ENCODE measurements at places on chromosomes 1 and 21.
A peak's percentile ranks its signal among the peaks of the same experiment; 100 is the strongest.

GRCh38 chr1:214709241-214709640 lies 106.2 kb downstream of the CENPF start:
- DNase-seq, result no peak

GRCh38 chr21:37043818-37044217 lies 29.1 kb downstream of the PIGP start:
- DNase-seq, result no peak

DNA sequence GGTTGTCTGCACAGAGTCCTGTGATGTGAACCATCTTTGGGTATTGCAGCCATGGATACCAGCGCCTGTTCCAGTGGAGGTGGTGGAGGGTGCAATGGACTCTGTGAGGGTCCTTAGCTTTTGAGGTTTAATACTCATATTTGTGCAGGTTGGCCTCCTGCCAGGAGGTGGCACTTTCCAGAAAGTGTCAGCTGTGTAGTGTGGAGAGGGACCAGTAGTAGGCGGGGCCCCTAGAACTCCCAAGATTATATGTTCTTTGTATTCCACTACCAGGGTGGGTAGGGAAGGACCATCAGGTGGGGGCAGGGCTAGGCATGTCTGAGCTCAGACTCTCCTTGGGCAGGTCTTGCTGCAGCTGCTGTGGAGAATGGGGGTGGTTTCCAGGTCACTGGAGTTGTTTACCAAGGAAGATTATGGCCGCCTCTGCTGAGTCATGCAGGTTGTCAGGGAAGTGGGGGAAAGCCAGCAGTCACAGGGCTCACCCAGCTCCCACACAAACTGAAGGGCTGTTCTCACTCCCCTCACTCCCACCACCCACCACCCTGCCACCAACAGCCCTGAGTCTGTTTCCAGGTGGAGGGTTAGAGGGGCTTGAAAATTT lies 31.2 kb upstream of the ZNF678 start:
- DNase-seq, result no peak

GRCh38 chr1:176744142-176744541 lies 281.2 kb downstream of the PAPPA2 start:
- DNase-seq, result no peak

- DNase-seq, result no peak
Measured at GRCh38 chr21:38885909-38886308, 80.2 kb downstream of the ETS2 start.

- peak; percentile 31 for DNase-seq
Measured at GRCh38 chr21:15809818-15810217, 80.0 kb downstream of the USP25 start.

- no peak for DNase-seq
Measured at GRCh38 chr1:39006726-39007645, 15.9 kb downstream of the AKIRIN1 start.

DNA sequence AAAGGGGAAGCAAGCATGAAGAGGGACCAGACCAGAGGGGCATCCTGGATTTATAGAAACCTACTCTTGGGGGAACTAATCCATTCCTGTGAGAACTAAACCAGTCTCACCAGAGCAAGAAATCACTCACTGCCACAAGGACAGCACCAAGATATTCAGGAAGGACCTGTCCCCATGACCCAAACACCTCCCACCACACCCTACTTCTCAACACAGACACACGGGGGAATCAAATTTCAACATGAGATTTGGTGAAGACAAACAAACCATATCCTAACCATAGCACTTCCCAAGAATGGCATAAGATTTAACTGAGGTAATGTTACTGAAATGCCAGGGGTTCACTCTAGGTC lies 12.1 kb upstream of the POU2F1 start:
- no peak for DNase-seq

GRCh38 chr1:41765152-41765551 lies 153.6 kb downstream of the HIVEP3 start:
- no peak for DNase-seq

- DNase-seq, result no peak
Measured at GRCh38 chr1:48309564-48310082, 87.1 kb downstream of the SLC5A9 start.

GRCh38 chr1:29896791-29897714 lies 660.7 kb downstream of the PTPRU start:
- no peak for DNase-seq

- no peak for DNase-seq
Measured at GRCh38 chr1:92662048-92662447, 122.9 kb downstream of the EVI5 start.

GRCh38 chr1:208272311-208272710 lies 28.1 kb upstream of the PLXNA2 start:
- no peak for DNase-seq

GRCh38 chr1:15885701-15886610 lies 38.4 kb downstream of the SPEN start:
- peak; percentile 59 for DNase-seq

- no peak for DNase-seq
Measured at GRCh38 chr1:93591676-93592550, 89.7 kb downstream of the BCAR3 start.

- DNase-seq, result no peak
Measured at GRCh38 chr1:98306517-98307089, 354.9 kb upstream of the SNX7 start.

GRCh38 chr1:207763091-207763490 lies 11.2 kb downstream of the CD46 start:
- DNase-seq, result no peak

DNA sequence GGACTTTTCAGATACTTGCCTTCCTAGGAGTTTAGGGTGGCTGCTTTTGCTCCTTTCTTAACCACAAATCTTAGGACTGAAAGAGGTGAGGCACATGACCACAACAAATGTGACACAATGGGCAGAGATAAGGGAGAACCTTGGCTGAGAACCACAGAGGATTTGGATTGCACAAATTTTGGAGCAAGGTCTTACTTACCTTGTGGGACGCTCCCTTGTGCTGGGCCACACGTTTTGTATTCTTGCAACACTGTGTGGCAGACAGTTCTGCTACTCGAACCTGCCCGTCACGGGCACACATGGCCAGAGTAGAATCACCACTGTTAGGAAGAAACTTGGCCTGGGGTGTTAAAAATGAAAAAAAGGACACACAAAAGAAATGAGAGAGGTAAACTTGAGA lies 23.9 kb downstream of the DCAF8 start:
- DNase-seq, result no peak

- no peak for DNase-seq
Measured at GRCh38 chr1:239511875-239512274, 125.5 kb downstream of the CHRM3 start.

GRCh38 chr1:174058624-174059023 lies 36.5 kb upstream of the RC3H1 start:
- no peak for DNase-seq

DNA sequence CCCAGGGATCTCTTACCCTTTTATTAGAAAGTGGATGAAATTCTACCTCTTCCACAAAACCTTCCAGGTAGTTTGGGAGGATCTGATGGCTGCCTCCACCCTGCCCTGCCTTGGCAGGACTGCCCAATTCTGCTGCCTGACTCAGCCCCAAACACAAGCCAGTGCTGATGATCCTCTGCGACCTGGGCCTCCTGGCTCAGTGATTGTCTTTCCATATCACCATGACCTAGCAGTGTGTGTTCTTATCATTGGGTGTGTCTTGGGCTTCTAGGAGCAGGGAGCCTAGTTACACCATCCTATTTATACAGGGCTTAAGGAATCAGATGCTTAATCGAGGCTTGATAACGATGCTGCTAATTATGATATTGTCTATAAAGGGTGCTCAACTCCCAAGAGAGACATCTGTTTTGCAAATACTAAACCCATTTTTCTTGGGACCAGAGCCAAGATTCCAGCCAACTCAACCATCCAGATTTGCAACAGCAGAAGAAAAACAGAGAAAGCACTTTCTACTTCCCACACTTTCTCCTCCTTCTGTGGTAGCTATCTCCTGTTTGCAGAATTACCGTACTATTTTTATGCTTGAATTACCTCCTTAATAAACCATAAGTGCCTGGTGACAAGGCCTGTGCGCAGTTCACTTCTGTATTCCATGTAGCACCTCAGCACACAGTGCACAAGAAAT lies 36.5 kb upstream of the KIF21B start:
- no peak for DNase-seq

- no peak for DNase-seq
Measured at GRCh38 chr1:180923887-180924286, 11.2 kb downstream of the KIAA1614 start.

DNA sequence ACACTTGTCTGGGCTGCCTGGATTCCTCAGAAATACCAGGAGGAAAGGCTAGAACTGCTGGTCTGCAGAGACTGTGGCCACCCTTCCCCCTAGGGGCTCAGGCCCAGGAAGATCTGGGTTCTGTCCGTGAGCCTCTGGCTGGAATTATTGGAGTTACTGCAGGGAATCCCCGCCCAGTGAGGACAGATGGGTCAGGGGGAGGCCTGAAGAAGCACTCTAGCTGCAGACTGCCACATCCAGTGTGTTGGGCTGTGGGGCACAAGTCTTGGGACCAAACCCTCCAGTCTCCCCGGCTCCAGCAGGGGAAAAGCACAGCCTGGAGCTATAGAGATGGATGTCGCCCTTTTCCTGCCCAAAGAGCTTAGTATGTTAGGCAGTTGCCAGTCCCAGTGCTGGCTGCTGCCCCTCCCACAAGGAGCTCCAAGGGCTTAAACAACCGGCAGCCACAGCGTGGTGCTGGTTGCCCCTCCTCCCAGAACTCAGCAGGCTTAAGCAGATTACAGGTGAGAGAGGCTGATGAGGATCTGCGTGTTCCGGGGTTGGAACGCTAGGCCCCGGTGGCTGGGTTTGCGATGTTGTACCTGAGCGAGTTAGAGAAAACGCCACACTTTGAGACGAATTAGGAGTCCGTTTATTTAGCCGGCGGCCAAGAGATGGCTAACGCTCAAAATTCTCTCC lies 255.5 kb upstream of the LRRC7 start:
- DNase-seq, result no peak

DNA sequence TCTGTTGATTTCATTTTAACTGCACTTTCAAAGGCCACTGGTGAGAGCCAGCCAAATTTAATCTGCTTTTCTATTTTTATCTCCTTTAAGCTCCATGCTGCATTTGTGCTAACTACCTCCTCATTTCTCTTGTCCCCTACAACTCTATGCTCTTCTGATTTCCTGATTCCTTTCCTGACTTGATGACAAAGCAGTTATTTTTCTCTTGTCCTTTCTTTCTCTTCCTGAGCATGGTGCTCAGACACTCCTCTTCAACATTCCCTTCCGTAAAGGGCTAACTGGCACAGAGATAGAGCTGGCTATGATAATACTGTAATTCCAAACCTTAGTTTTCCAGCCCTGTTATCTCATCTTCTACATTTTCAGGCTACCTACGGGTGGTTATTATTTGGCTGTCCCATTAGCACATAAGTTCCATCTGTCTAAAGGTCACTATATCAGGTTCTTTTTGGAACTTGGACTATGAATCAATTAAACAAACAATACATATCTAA lies 6.8 kb upstream of the BCAS2 start:
- DNase-seq, result no peak

GRCh38 chr1:205719762-205720161 lies 30.2 kb downstream of the NUCKS1 start:
- DNase-seq, result no peak

DNA sequence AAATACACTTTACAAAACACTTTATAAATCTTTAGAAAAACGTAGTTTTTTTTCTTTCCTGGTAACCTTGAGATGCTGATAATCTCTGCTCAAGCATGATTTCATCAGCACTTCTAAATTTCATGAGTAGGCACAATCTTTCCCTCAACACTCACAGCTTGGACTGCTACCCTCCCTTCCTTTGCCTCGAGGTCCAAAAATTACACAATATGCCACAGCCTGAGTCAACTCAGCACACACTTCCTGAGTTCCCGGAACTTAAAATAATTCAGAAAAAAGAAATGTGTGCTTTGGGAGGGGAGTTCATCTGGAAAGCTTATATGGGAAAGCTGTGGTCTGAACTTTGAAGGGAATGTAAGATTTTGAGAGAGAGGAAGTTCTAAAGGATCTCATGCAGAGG lies 5.9 kb downstream of the CLCA2 start:
- peak; percentile 84 for DNase-seq

GRCh38 chr1:197606168-197606845 lies 169.0 kb downstream of the DENND1B start:
- no peak for DNase-seq

DNA sequence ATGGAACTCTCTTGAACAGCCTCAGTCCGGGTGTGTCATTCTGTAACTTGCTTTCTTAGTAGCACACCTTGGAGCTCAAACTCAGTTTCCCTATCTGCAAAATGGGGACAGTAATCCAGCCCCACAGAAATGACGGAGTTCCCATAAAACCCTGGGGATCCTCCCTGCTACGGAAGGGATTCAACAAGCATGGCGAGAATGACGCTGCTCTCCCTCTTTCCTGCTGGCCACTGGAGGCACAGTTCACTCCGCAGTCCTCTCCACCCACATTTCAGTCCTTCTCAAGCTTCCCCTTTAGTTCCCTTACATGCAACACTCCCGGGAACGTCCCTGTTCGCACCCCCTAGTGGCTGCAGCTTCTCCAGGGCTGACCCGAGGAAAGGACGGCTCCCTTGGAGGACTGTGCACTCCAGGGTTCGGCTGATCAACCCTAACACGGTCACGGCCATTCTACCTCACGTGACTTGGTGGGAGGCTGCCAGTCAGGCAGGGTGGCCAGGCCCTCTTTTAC lies 20.6 kb downstream of the RUNX3 start:
- DNase-seq, result no peak

DNA sequence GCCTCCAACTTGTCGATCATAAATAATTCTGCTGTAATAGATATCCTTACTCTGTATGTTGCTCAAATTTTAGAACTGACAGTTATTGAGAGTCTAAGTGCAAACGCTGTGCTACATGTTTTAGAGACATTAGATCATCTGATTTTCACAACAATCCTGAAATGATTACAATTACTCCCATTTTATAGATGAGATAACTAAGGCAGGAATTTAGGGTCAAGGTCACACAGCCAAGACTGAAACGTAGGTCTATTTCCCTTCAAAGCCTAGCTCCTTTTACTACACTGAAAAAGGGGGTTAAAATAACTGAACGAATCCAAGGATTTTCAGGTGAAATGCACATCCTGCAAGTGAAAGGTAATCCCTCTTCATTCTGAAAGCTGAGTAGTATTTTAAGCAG lies 2.7 kb upstream of the DCAF6 start:
- no peak for DNase-seq

- DNase-seq, result no peak
Measured at GRCh38 chr1:114676115-114676514, 6.3 kb upstream of the DENND2C start.

GRCh38 chr1:115317101-115318012 lies 20.7 kb downstream of the NGF start:
- DNase-seq, result no peak

- no peak for DNase-seq
Measured at GRCh38 chr21:43925609-43926008, 60.6 kb downstream of the AGPAT3 start.

All from AG04449 (cell line).